Stimulated activated CD4-positive, alpha-beta T cell treated with anti-CD3 and anti-CD28 coated beads, Interleukin-12 subunit alpha, Interleukin-12 subunit beta, amount 100 ng/mL, for 24 hours (primary cell): ENCODE measurements at places on chromosomes 12 and 14.

- DNase-seq, result no peak
Observed at GRCh38 chr12:133106253-133106652, 23.8 kb downstream of the ZNF891 start.

DNA sequence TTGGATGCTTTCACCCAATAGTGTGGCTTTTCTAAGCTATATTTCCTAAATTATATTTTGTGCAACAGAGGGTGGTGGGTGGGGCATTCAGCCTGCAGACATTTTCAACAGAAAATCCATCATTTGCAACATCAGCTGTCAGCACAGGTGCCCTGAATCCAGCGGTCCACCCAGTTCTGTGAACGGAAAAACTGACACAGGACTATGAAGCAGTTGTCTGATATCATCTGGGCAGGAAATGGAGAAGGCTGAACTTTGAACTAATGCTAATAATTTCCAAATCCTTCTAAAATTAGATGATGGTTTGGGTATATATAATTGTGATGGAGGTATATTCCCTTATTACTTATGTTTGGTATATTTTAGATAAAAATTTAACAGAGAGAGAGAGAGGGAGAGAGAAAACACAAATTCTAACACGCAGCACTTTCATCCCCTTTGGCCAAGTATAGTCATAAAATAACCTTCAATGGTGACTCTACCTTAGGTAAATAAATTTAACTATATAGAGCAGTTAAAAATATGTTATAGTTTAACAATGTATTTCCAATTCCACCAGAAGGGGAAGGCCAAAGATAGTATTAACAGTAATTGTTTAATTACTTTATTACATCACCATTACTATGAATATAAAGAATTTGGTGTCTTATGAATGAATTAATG is 58.3 kb upstream of the PTPRB start:
- no peak for DNase-seq

- no peak for DNase-seq
Observed at GRCh38 chr14:20492486-20492885, 12.9 kb upstream of the RNASE10 start.

DNA sequence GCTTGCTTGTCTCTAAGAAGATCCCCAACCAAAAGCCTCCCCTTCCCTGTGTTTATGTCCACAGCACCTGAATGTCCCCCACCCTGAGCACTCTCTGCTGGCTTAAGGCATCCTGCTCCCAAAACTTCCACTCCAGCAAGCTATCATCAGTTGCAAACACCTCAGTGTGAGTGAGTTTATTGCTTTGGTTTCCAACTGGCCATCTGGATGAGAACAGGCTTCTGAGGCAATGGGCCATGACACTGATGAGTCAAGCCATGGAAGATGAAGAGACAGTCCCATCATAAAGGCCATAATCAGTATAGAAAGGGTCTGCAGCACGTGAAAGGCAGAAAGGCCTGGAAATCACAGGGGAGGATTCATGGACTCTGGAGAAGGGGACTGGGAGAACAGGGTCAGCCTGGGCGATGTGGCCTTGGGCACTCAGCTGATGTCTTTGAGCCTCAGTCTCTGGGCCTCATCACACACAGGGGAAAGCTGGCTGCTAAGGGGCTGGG is 12.8 kb downstream of the CMKLR1 start:
- no peak for DNase-seq

DNA sequence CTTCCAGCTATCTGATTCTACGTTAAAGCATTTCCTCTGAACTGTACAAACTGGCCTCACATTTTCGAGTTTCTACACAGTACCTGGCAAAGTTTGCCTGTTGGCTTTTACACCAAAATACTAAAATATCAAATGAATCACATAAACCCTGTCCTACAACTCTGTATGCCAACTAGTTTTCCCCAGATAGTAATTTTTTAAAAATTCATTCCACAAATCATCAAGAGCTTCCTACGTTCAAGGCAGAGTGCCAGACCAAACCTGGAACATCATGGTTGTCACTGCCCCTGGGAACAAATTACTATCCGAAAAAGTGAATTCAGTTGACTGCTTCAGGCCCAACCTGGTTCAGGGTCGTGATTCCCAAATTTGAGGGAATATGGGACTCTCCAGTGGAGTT is 2.1 kb downstream of the TMEM30B start:
- no peak for DNase-seq

DNA sequence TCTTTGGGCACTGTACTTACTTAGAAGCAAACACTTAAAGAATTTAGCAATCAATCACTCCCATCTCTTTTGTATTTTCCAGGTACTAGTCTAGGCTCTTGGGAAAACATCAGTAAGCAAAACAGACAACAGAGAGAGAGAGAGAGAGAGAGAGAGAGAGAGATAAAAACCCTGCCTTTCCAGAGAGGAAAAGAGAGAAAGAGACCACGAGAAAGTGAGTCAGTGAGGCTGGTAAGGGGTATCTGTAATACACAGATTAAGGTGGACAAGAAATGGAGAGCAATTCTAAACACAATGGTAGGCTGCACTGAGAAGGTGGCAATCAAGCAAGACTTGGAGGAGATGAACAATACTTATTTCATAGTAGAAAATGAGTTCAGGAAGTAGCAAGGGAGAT is 119.9 kb upstream of the OVCH1 start:
- no peak for DNase-seq

- no peak for DNase-seq
Observed at GRCh38 chr14:52380294-52380693, 66.2 kb downstream of the PTGER2 start.

DNA sequence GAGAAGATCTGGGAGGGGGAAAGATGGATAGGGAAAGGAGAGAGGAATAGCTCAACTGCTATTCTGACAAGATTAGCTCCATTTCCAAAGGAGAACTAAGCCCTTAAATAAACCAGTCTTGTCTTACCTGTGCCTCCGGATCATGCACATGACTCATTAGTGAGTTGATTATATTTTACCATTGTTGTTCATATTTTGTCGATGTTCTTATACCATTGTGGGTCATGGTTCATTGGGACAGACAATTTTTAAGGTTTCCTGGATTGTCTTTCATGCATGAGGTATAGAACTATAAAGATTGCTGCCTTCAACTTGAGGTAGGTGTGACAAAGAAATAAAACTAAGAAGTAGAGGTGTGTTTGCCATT is 243.0 kb upstream of the ATP2B1 start:
- no peak for DNase-seq

DNA sequence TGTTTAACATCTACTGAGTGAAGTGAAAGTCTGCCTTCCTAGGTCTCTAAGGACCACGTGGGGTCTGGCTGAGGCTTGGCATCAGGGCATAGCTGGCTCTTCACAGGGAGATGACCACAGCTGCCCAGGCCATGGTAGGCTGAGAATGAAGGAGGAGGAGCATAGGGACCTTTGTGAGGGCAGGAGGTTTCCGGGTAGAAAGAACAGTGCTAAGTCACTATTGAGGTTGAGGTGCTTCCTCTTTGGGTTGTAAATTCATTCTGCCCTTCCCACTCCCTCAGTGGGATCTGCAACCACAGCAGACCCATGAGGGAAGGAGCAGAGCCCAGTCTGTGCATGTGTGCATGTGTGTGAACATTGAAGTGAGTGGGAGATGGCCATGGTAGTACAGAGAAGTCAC is 909.6 kb downstream of the VRK1 start:
- DNase-seq, result no peak

DNA sequence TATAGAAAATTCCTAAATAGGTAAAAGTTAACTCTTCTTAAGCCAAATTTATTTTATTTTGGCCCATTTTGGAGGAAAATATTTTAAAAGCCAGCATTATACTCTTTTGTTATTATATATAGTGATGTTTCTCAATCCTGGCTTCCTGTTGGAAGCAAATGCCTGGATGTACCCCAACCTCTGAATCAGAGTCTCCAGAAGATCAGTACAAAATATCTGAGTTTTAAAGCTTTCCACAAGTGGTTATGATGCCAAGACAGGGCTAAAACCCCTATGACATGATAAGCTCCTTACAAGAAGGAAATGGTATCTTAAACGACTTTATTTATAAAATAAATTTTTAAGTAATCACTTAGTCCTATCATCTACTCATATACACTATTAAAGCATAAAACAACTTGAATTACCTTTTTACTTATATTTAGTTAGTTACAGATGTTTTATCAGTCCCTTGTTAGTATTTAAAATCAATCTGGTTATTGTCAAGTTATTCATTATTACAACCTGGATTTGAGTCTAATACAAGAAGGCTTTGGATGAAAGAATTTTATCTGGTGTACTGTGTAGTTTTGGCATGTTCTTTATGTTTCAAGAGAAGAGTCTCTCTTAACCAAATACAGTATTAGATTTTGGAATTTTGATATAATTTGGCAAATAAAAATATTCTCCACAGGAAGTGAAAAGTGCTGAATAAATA is 238.1 kb downstream of the SLC2A13 start:
- no peak for DNase-seq
